H9 (cell line): ENCODE measurements at places on chromosomes 2 and 18.

DNA sequence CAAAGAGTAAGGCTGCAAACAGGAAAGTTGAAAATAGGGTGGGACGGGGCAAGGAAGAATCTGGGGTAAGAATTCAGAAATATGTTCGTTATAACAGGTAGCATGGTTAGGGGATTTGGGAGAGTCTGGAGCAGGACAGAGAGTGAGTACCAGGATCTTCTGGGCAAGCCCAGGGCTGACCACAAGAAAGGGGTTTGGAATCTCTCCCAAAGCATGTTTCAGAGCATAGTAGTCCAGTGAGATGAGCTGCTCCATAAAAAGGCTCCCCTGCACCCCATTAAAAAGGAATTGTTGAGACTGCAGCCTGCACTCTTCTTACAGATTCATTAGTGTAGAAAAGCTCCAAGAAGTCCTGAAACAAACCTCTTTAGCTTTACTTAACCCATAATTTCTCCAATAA is 291.1 kb downstream of the MTX2 start:
- DNase-seq: no peak
- H3K27me3 ChIP-seq: no peaks in the 10 kb centered on the region; the same call in 1 of the 2 replicates
- H3K4me1 ChIP-seq: no peaks in the 10 kb centered on the region

- no peaks in the 10 kb centered on the region for H3K4me1 ChIP-seq
- H3K27ac ChIP-seq: no peak overlapping the region
- H3K4me3 ChIP-seq: no peak overlapping the region
Observed at GRCh38 chr2:161101406-161101805, 58.8 kb upstream of the TANK start.

DNA sequence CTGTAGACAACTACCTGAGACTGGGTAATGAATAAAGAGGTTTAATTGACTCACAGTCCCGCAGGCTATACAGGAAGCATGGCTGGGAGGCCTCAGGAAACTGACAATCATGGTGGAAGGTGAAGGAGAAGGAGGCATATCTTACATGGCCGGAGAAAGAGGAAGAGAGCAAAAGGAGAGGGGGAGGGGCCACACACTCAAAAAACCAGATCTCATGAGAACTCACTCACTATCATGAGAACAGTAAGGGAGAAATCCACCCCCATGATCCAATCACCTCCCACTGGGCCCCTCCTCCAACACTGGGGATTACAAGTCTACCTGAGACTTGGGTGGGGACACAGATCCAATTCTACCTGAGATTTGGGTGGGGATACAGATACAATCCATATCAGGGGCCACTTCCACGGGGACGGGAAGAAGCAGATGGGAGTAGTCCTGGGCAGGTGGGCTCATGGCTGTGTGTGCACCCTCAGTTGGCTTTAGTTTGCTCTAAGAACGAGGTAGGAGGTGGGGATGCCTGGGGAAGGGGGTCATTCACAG is 9.9 kb downstream of the MAB21L4 start:
- DNase-seq: no peak
- H3K36me3 ChIP-seq: no peaks in the 10 kb centered on the region
- no peaks in the 10 kb centered on the region for H3K4me1 ChIP-seq
- H3K27me3 ChIP-seq: no peaks in the 10 kb centered on the region
- H3K4me3 ChIP-seq: no peak overlapping the region

DNA sequence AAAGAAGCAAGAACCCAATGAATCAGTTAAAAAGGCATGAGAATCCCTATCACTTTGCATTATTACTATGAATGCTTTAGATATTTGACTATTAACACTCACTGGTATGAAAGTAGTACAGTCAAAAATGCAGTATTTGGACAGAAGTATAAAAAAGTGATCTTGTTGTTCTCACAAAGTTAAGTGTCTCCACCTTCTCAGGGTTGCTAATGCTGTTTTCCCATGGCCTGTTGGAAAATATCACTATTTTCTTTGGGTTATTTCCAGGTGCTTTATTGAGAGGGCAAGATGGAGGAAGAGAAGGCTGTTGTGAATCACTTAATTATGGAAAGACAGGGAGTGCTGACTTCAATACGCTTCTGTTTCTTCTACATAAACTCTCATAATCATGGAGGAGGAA is 13.6 kb upstream of the CREB1 start:
- H3K36me3 ChIP-seq: peaks cover 6% of the 10 kb centered on the region
- no peaks in the 10 kb centered on the region for H3K27me3 ChIP-seq
- H3K4me3 ChIP-seq: no peak overlapping the region

DNA sequence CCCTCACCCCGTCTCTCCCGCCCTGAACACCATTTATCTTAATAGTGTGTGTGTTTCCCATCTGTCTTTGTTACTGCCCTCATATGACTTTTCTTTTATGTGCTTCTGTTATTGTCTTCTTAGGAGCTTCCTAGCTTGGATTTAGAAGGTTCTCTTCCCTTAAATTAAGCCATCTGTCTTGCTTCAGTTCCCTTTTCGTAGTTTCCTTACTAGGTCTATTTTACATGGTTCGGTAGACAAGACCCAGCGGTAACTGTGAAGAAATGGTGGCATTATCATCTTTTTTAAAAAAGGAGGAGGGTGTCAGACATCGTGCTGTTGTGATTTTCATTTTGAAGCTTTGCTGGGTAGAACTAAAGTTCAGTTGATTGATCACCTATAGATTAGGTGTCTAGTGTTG is 10.3 kb downstream of the NCK2 start:
- no peaks in the 10 kb centered on the region for H3K27me3 ChIP-seq
- no peak overlapping the region for H3K27ac ChIP-seq
- H3K4me1 ChIP-seq: peaks cover 12% of the 10 kb centered on the region; the same call in 1 of the 2 replicates
- no peak overlapping the region for H3K4me3 ChIP-seq
- peaks cover 9% of the 10 kb centered on the region for H3K36me3 ChIP-seq

GRCh38 chr18:68275616-68276015 is 439.3 kb downstream of the TMX3 start:
- H3K36me3 ChIP-seq: no peaks in the 10 kb centered on the region
- DNase-seq: no peak
- H3K27ac ChIP-seq: no peak overlapping the region
- H3K4me1 ChIP-seq: no peaks in the 10 kb centered on the region
- H3K27me3 ChIP-seq: no peaks in the 10 kb centered on the region

DNA sequence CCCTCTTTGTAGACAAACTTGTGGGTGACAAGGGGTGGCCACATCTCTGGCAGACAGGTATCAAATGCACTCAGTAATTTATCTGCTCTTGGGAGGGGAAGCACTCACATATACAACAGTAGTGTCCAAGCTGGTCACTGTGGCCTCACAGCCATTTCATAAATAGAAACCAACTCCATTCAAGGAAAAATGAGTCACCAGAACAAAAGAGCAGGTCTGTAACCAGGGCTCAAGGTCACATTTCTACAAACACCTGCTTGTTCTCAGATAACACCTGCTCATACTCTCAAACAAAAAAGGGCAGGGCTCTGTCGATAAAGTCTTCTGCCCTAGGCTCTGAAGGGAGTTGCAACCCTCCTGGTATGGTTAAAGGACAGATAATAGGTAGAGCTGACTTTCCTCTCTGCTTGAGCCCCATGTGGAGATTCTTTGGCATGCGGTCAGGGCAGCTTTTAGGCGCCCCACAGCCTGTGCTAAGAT is 459.0 kb downstream of the BCL11A start:
- H3K36me3 ChIP-seq: no peaks in the 10 kb centered on the region
- no peaks in the 10 kb centered on the region for H3K4me1 ChIP-seq
- no peaks in the 10 kb centered on the region; the same call in 1 of the 2 replicates for H3K27me3 ChIP-seq

- no peak overlapping the region for H3K27ac ChIP-seq
- no peaks in the 10 kb centered on the region for H3K4me1 ChIP-seq
- H3K27me3 ChIP-seq: no peaks in the 10 kb centered on the region
- H3K36me3 ChIP-seq: peaks cover 2% of the 10 kb centered on the region
- no peak for DNase-seq
Observed at GRCh38 chr2:109447776-109448175, 166.0 kb downstream of the SEPTIN10 start.

DNA sequence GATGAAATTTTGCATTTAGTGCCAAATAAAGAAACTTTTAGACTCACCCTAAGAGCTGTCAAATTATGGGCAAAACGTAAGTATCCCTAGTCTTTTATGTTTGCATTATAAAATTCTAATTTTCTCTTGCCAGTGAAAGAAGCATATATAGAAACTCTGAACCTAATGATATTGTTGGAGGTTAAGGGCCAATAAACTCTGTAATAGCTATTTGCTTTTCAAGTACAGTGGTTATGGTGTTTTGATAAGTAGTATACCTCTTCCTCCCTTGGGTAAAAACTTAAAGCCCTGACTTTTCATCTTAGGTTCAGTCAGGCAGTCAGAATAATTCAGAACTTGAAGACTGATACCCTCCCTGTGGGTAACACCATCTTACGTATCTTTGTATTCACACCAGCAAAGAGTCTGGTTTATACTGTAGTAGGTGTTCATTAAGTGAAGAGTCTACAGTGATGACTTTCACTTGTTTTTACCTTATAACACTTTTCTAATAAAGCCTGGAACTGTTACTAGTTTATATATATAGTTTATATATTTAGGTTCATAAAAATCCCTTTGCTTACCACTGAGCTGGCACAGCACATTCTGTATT is 19.1 kb downstream of the PAPOLG start:
- H3K27ac ChIP-seq: no peak overlapping the region
- no peaks in the 10 kb centered on the region for H3K27me3 ChIP-seq
- DNase-seq: no peak
- H3K4me3 ChIP-seq: no peak overlapping the region
- no peaks in the 10 kb centered on the region for H3K4me1 ChIP-seq

DNA sequence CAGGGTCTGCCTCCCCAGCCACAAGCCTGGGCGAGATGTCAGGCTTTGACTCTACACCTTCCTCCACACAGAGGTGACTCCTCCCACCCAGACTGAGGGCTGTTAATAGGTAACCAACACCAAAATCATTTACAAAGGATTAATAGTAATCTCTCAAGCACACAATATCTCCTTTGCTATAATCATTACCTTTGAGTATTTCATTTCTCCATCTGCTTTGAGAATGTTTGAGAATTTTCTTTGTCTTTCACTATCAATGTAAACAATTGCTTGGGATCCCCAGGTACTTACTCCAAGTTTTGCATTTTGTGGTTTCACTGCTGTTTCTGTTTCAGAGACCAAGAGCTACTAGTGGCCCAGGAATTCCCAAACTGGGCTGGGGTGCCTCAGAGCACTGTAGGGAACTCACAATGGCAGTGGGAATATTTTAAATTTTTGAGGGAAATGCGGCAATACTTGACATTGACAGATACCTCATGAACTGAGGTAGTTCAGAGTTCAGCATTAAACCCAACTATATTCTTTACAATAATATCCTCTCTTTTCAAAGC is 166.4 kb upstream of the MGAT5 start:
- no peak overlapping the region for H3K27ac ChIP-seq
- no peaks in the 10 kb centered on the region; the same call in 1 of the 2 replicates for H3K4me1 ChIP-seq
- no peak overlapping the region for H3K4me3 ChIP-seq
- H3K27me3 ChIP-seq: no peaks in the 10 kb centered on the region
- H3K36me3 ChIP-seq: no peaks in the 10 kb centered on the region; the same call in 2 of the 3 replicates

GRCh38 chr18:22977847-22978701 is 44.9 kb downstream of the RBBP8 start:
- H3K27ac ChIP-seq: no peak overlapping the region
- H3K36me3 ChIP-seq: peaks cover 55% of the 10 kb centered on the region
- H3K27me3 ChIP-seq: no peaks in the 10 kb centered on the region
- no peak overlapping the region for H3K4me3 ChIP-seq

GRCh38 chr2:112077814-112078213 is 22.7 kb downstream of the TMEM87B start:
- H3K4me1 ChIP-seq: peaks cover 2% of the 10 kb centered on the region; the same call in 1 of the 2 replicates
- H3K27ac ChIP-seq: no peak overlapping the region
- peak; percentile 52 for DNase-seq
- no peaks in the 10 kb centered on the region for H3K27me3 ChIP-seq
- H3K36me3 ChIP-seq: peaks cover 24% of the 10 kb centered on the region

DNA sequence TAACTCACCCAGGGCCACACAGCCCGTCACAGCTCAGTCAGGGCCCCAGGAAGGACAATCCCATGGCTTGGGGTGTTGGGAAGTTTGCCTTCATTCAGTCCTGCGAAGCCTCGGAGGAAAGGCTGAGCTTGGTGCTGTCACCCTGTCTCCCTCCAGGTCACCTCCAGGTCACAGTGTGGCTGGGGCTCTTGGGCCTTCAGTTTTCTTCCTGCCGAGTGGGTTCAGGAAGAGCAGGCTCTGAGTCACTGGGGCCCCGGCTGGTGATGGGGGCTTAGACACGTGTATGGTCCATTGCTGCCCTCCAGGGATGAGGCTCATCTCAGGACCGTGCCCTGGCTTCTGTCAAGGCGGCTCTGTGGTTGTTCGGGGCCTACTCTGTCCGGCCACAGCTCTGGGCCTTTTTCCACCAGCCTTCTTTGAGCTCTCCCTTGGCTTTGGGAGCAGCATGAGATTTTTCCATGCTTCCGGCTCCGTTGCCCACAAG is 118.6 kb downstream of the INHBB start:
- no peak overlapping the region for H3K4me3 ChIP-seq
- H3K27ac ChIP-seq: no peak overlapping the region
- H3K27me3 ChIP-seq: peaks cover 69% of the 10 kb centered on the region

- H3K27ac ChIP-seq: no peak overlapping the region
- DNase-seq: peak; percentile 51
- H3K4me3 ChIP-seq: peak overlapping the region; percentile 77
- no peaks in the 10 kb centered on the region for H3K36me3 ChIP-seq
Observed at GRCh38 chr18:76450452-76451395, 44.3 kb downstream of the ZNF516 start.

DNA sequence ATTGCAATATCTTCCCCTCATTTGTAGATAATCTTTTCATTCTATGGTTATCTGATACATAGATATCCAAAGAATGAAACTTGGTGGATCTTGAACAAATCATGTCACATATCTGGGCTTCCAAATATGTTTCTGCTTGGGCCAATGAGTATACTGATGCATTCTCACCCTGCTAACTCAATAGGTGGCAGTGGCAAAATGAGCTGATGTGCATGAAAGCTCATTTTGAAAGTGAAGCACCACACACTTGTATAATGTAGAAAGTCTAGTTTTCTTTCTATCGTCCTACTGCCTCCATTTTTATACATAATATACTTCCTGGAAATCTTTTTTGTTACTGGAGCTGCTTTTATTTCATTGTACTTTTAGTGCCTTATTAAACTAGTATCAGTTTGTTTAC is 208.2 kb downstream of the PRKCE start:
- no peaks in the 10 kb centered on the region for H3K36me3 ChIP-seq
- DNase-seq: no peak
- H3K27me3 ChIP-seq: no peaks in the 10 kb centered on the region
- H3K4me3 ChIP-seq: no peak overlapping the region

- H3K36me3 ChIP-seq: 0 out of 3 replicates have a peak, but pooled peaks cover 2% of the 10 kb centered on the region
- H3K27me3 ChIP-seq: no peaks in the 10 kb centered on the region
- H3K4me1 ChIP-seq: no peaks in the 10 kb centered on the region
- H3K27ac ChIP-seq: no peak overlapping the region
Observed at GRCh38 chr2:33526132-33526531, 49.7 kb downstream of the RASGRP3 start.
